ENCODE measurements at places on chromosomes 2 and 18.

GRCh38 chr2:219272995-219273394, 6.2 kb upstream of the DNAJB2 start:
- DNase-seq = no peak

- DNase-seq = no peak
These were observed 238.6 kb downstream of the ZNF385B start for GRCh38 chr2:179622635-179623300.

GRCh38 chr2:18925296-18925695, 335.9 kb upstream of the NT5C1B start:
- DNase-seq = no peak

- no peak for DNase-seq
These were observed 32.9 kb upstream of the SPTBN1 start for GRCh38 chr2:54423213-54423612.

DNA sequence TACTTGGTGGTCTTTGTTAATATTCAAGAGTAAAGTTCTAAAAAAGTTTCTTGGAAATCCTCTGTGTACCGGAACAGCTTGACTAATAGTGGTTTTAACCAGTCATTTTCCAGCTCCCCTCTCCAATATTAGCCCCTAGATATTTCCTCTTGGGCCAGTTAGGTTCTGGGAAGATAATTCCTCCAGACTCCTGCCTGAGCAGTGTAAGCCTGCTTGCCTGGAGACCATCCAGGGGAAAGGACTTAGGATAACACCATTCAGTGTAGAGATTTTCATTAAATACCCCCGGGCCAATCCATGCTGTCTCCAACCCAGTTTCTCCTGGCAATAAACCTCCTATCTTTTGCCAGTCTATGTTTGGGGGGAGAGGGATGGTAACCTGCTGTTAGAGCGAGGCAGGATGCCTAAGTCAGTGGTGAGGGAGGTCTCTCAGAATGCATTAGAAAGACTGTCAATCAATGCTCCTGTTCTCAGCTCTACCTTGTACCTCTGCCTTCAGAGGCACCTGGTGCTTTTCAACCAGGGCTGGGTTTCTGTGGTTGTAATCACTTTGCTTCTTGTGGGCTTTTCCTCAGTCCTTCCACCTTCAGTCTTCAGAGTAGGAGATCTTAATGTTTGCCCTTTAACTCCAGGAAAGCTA, 186.4 kb downstream of the RNF152 start:
- DNase-seq = no peak

DNA sequence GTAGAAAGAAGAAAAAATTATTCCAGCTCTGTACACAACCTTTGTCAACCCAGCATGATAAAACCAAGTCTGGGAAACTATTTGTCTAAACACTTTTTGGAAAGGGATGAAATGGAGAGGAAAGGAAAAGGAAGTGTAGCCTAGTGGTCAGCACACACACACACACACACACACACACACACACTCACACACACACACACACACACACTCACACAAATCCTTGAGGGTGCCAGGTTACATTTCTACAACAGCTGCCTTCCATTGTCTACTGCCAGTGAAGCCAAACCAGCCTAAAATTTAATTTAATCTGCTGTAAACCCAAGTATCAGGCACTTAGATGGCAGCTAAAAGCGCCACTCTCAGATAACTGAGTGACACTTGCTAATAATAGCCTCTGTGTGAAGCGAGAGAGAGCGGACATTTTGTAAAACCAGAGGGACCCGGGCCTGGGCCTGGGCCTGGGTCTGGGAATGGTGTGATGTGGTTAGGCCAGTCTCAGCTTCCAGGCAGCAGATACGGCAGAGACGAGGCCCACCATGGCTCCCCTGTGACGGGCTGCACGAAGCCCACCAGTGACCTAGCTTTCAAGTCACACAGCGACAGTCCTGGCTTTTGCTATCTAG, 32.4 kb downstream of the BCL11A start:
- DNase-seq = no peak

DNA sequence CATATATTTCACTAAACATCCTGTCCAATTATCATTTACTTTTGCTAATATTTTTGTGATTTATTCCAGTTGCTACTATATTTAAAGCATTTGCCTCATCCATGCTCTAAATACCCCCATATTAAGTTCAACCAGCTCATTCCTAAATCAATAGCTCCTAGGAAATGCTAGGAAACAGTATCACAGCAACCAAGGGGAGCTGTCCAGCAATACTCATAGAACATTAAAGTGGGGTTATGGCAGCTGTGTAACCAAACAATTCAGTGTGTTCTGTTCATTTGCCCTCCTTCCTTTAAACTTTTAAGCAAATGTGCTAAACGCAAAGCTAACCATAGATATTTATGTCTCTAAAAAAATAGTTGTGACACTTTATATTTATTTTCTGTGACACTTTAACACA, 41.1 kb downstream of the ACVR1C start:
- no peak for DNase-seq

- no peak for DNase-seq
These were observed 53.9 kb downstream of the WDSUB1 start for GRCh38 chr2:159232456-159233170.

GRCh38 chr2:158539176-158540005, 82.6 kb downstream of the PKP4 start:
- no peak for DNase-seq

DNA sequence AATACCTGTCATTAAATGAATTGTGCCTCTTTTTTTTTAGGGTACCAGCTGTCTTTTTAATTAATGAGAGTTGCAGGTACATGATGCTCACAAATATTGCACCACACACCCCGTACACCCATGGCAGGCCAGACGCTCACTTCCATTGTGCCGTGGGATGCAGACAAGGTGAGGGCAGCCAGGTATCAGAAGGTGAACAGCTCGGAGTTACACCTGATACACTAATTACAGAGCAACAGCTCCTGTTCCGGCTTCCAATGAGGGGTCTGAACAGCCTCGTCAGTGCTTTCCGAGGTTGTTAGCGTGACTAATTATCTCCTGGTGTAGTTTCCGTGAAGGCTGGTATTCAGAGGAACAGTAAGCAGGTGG, 442.8 kb downstream of the ZNF516 start:
- no peak for DNase-seq

GRCh38 chr2:241851325-241852115, 7.2 kb downstream of the PDCD1 start:
- DNase-seq = no peak

GRCh38 chr18:9104244-9104901, 1.9 kb downstream of the NDUFV2 start:
- DNase-seq = no peak

- no peak for DNase-seq
These were observed 3.7 kb downstream of the SEMA4C start for GRCh38 chr2:96866149-96866548.

- no peak for DNase-seq
These were observed 54.3 kb upstream of the COL3A1 start for GRCh38 chr2:188919824-188920223.

DNA sequence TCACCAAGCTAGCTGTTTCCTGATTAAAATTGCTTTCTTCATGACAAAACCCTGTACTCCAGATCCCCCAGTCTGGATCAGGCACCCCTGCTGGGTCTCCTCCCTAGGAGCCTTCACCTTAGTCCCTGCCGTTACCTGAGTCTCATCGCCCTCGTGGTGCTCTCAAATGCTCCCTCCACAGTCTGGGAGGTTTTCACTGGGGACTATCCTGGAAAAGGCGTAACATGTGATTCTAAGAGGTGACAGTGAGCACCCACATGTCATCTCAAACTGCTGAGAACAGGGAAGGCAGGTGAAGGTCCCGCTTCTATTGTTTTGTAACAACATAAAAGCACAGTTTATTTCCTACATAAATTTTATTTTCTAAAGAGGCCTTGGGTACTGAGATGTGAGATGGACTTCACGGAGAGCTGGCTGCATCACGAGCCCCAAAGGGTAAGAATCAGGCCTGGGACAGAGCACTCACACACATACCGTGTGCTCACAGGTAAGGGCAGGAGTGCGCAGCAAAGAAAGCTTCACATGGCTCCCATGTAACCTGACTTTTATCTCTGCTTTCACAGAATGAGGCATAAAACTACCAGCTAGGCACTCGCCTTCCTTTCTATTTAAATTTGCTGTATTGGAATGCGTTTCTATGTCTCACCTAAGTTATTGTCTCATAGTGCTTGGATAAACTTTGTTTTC, 531.5 kb downstream of the RNF144A start:
- DNase-seq = no peak

DNA sequence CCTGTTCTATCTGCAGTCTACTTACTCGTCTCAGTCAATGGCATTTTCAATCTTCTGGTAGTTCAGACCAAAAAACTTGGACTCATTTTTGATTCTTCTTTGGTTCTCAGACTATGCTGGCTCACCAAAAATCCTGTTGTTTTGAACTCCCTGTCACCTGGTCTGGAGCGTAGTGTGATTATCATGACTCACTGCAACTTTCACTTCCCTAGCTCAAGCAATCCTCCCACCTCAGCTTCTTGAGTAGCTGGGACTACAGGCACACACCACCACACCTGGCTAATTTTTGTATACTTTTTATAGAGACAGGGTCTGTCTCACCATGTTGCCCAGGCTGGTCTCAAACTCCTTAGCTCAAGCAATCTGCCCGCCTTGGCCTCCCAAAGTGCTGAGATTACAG, 163.3 kb upstream of the CDH7 start:
- no peak for DNase-seq

- DNase-seq = no peak
These were observed 2139.8 kb upstream of the CELF4 start for GRCh38 chr18:39705362-39705761.

DNA sequence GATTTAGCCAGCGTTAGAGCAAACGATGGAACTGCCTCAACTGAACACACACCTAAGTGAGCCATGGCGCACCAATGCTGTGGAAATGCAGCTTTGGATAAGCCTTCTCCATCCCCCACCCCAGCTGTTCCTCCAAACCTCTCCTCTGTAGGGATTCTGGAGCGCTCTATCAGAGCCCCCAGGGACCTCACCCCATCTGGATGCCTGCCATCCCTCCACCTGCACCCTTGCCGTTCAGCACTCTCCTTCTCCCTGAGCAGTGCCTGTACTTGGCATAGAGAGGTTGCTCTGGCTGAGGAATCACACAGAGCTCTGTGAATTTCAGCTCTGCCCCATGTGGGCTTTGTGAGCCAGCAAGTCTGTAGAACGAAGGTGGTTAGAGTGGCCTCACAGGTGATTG, 42.8 kb upstream of the INHBB start:
- no peak for DNase-seq

- DNase-seq = no peak
These were observed 88.9 kb upstream of the SIX3 start for GRCh38 chr2:44852594-44852993.

GRCh38 chr18:61546590-61546989, 213.4 kb downstream of the CDH20 start:
- DNase-seq = no peak

GRCh38 chr2:69134306-69134945, 121.4 kb downstream of the ANTXR1 start:
- DNase-seq = no peak

GRCh38 chr2:141362311-141362710, 768.5 kb downstream of the LRP1B start:
- DNase-seq = no peak

DNA sequence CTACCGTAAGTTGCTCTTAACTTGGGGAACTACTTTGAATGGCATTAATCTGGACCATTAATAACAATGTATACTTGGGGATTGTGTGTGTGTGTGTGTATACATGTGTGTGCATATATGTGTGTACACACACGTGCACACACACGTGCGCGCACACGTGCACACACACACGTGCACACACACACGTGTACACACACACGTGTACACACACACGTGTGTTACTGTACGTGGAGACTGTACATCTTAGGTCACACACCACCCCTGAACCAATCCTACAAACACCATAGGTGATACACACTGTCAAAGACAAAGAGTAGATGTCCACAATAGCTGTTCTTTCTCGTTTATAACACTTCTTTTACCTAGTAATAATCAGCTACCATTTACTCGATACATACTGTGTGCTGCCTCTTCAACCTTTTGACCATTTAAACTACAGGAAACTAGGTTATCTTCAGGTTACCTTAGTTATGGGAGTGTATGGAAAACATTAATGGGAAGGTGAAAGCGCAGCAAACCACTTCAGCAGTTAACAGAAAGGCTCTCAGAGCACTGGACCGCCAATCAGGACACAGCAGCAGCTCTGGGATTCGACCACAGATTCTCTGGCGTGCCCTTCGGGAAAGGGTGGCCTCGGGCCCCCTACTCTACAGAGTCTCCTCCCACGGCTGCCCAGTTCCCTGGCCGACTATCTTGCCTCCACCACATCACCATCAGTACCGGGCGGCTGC, 894 bp upstream of the GCC2 start:
- DNase-seq = no peak

DNA sequence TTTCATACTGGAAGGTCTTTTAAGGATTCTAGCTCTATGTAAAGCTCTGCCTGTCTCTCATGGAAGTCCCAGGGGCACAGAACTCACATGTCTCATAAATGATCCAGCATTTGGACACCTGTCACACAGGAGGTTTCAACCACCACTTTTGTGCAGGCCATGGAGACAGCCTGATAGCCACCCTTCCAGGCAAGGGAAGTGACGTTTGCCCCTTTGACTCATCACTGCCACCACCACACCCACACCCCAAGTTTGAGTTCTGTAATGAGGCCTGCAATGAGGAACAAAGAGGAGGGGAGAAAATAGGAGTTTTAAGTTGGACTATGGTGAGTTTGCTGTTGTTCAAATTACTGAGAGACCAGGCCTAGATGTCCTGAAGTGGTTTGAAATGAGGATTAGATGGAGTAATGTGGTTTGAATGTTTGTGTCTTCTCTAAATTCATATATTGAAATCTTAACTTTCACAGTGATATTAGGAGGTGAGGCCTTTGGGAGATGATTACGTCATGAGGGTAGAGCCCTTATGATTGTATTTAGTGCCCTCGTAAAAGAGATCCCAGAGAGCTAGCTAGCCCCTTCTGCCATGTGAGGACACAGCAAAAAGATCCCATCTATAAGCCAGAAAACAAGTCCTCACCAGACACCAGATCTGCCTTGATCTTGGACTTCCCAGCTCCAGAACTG, 175.3 kb upstream of the EPHA4 start:
- no peak for DNase-seq

DNA sequence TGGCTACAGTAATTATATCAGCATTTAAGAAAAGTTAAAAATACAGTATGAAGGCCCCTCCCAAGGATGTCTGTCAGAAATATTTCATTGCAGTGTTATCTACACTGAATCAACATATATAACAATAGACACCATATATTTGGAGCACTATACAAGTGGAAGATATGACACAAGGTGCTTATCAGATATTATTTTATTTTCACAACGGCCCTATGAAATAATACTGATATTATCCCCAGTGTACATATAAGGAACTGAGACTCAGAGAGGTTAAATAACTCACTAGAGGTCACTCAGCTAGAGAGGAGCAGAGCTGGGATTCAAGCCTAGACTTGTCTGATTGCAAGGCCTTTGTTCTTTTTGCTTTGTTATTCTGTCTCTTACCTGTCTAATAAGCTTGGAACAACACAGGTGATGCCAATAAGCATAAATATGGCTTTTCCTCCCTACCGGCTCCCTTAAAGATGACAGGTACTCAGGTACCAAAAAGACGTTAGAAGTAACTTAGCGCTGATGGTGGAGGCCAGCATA, 4.7 kb upstream of the SLC40A1 start:
- no peak for DNase-seq
